ENCODE measurements at places on chromosomes 7 and 10. TPM values are rescaled to one million over a fixed set of nuclear protein-coding genes. Genes with fewer than 3 reads are reported as not detected.

Gene GTF2IRD1
- 53.3 TPM for polyA plus RNA-seq

DNA sequence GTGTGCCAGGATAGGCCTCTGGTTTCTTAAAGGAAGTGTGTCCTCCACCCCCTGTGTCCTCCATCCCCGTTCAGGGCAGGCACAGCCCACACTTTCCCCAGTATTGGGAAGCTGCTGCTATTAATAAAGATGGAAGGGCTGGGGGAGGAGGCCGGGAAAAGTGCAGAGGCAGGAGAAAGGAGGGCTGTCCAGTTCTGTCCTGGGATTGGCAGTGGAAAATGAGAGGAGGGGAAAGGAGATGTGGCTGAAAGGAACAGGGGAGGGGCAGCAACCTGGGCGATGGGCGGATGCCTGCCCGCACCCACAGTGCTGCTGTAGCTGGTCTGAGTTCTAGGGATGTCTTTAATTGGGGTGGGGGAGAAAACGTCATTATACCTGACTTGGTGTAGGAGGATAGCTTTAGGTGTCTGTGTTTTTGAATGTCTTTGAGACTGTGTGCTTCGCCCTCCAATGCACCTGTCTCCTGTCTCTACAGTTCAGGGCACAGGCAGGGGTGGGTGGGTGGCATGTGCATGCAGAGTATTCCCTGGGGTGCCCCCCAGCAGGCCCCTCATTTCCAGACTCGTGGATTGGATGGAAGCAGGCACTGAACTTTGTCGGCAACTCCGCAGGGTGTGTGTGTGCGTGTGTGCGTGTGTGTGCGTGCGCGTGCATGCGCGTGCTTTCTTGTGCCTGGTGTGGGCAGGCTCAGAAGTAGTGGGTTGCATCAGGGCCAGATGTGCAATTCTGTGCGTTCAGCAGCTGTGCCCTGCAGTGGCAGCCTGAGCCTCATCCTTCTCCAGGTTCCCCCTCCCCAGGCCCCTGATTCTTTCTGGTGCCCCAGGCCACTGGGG lies 2.5 kb downstream of the TRIM8 start:
- no peak for DNase-seq

DNA sequence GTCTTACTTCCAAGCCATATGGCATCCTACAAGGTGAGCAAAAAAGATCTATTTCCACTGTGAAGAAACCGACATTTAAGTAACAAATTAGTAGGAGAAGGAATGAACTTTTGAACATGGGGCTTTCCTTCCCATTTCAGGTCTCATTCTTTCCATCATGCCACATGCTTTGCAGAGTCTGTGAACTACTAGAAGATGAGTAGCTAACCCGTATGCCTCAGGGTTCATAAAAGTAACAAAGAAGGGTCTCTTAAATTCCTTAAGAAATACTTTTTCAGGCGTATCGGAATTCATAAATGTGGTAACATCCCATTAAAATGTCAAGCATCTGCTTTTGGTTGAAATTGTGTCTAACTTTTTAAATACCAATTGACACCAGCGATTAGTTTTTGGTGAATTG lies 81.3 kb upstream of the TNS3 start:
- no peak for DNase-seq

DNA sequence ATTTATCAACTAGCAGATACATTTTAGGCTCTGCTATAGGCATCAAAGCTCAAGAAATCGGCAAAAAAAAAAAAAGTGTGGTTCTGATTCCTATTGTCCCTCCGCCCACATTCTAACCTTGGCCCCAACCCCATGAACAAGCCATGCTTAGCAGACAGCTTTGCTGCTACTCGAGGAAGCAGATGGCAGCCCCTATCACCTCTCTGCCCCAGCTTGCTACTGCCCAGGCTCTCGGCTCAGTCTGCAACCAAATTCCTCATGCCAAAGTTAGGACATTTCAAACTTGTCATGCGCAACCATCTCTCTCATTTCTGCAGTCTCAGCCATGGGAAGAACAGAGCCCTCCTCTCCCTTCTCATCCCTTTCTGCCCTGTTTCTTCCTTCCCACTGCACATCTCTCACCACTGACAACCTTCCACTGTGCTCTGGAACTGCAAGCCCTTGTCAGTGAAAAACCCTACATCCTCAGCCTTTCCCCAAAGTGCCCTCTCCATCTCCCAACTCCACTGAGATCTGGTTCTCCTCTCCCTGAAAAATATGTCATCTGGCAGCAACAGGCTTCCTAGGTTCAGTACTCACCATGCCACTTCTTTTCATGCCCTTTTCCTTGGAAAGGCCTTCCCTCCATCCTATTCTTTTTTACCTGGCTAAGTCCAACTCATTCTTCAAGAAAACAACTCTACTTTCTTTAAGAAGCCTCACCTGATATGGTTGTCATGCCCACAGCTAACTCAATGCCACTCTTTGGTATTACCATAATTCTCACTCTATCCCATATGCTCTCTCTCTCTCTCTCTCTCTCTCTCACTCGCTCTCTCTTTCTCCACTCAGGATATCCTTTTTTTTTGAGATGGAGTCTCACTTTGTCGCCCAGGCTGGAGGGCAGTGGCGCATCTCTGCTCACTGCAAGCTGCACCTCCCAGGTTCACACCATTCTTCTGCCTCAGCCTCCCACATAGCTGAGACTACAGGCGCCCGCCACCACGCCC lies 60.1 kb upstream of the FHIP2A start:
- no peak for DNase-seq

DNA sequence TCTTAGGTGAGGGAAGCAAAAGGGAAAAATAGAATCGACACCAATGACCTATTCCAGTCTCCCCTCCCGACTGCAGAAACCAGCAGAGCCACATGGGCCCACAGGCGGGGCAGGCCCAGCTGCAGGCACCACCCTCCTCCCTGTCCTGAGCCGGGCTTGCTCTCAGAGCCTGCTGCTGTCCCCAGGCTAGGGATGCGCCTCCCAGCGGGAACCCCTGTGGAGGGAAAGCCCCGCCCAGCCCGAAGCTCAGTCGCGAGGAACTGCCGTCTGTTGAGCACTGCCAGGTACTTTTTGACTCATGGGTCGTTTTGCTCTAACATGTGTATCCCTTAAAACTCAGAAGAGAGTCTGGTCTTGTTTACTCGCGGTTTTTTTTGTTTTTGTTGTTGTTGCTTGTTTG lies 124.5 kb upstream of the RET start:
- DNase-seq, result no peak

GRCh38 chr10:75417522-75417927 lies 13.9 kb upstream of the LRMDA start:
- DNase-seq, result no peak

- DNase-seq, result no peak
These were observed 87.5 kb upstream of the NMT2 start for GRCh38 chr10:15255961-15256360.

- DNase-seq, result no peak
These were observed 202.8 kb downstream of the BMPER start for GRCh38 chr7:34108165-34108564.

- DNase-seq, result no peak
These were observed 12.5 kb downstream of the DENND10 start for GRCh38 chr10:119116326-119116951.

All from right renal pelvis (tissue), 4 donors.